ENCODE measurements at places on chromosomes 7 and 10. TPM values are rescaled to one million over a fixed set of nuclear protein-coding genes. Genes with fewer than 3 reads are reported as not detected.

Gene MYH16
- not detected for total RNA-seq

GRCh38 chr10:121583258-121583657, 15.0 kb downstream of the FGFR2 start:
- no peak for DNase-seq

Gene SPDYE11
- not detected for total RNA-seq

DNA sequence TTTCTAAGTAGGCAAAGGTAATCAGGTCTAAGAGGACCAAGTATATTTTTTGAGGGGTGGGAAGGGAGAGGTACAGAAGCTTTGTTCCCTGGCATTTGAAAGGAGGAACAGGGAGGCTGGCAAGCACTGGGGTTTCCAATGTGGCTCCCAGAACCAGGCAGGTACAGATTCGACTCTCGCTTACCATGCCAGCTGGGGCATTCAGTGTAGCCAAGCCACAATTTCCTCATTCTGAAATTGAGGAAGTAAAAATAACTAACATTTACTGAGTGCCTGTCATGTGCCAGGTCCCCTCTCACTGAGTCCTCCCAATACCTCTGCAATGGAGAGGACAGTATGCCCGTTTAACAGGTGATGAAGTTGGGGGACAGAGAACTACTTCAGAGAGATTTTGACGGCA, 45.9 kb upstream of the BET1 start:
- DNase-seq = no peak

Data from SK-MEL-5 (cell line).